A549 treated with RU486 at 1 μM for 4 hours (cell line): ENCODE measurements at places on chromosomes 7 and 10. TPM values are rescaled to one million over a fixed set of nuclear protein-coding genes. Genes with fewer than 3 reads are reported as not detected.

PGAM2 gene
- total RNA-seq = not detected in 5 replicates

DMBT1 gene
- total RNA-seq = 0.05 to 0.11 TPM (median 0.09 TPM) in 5 replicates

SLC26A5 gene
- not detected in 5 replicates for total RNA-seq

IRF5 gene
- 9.7 to 17.2 TPM (median 12.2 TPM) in 5 replicates for total RNA-seq

MYL10 gene
- not detected in 5 replicates for total RNA-seq

CFAP46 gene
- total RNA-seq = 1.1 to 1.8 TPM (median 1.3 TPM) in 5 replicates

HSPB1 gene
- total RNA-seq = 655 to 1,187 TPM (median 1,093 TPM) in 5 replicates

NET1 gene
- total RNA-seq = 62.3 to 83.7 TPM (median 76.0 TPM) in 5 replicates

SYCE1 gene
- total RNA-seq = not detected in 5 replicates

ADARB2 gene
- total RNA-seq = not detected in 5 replicates

IQCE gene
- total RNA-seq = 10.0 to 14.8 TPM (median 12.6 TPM) in 5 replicates

TMEM236 gene
- total RNA-seq = 0.03 to 0.07 TPM (median 0.06 TPM) in 5 replicates

MYO1G gene
- 0.07 to 0.20 TPM (median 0.13 TPM) in 5 replicates for total RNA-seq

CYP3A7 gene
- not detected in 5 replicates for total RNA-seq

MCM10 gene
- 22.7 to 28.8 TPM (median 24.4 TPM) in 5 replicates for total RNA-seq

ADCY1 gene
- total RNA-seq = 1.3 to 2.7 TPM (median 2.2 TPM) in 5 replicates

MMP21 gene
- 0.05 TPM in 1 of 5 replicates, not detected in the others for total RNA-seq

EBLN1 gene
- 0.10 to 0.13 TPM in 2 of 5 replicates, not detected in the others for total RNA-seq

GSTO2 gene
- total RNA-seq = 1.7 to 3.7 TPM (median 2.1 TPM) in 5 replicates

PDZD7 gene
- total RNA-seq = 0.61 to 1.1 TPM (median 0.63 TPM) in 5 replicates

PALD1 gene
- total RNA-seq = 5.0 to 7.9 TPM (median 7.1 TPM) in 5 replicates

ADRB1 gene
- total RNA-seq = 0.37 to 1.1 TPM (median 0.85 TPM) in 5 replicates

OR2A5 gene
- not detected in 5 replicates for total RNA-seq

FAM24B gene
- total RNA-seq = 12.9 to 17.7 TPM (median 14.5 TPM) in 5 replicates

PHKG1 gene
- total RNA-seq = 0.21 to 0.61 TPM (median 0.44 TPM) in 5 replicates

FGFBP3 gene
- total RNA-seq = 1.8 to 3.1 TPM (median 2.7 TPM) in 5 replicates

HOXA4 gene
- total RNA-seq = 2.0 to 2.9 TPM (median 2.4 TPM) in 5 replicates

AGK gene
- 28.0 to 33.8 TPM (median 29.1 TPM) in 5 replicates for total RNA-seq

CPA1 gene
- not detected in 5 replicates for total RNA-seq

OPN1SW gene
- not detected in 5 replicates for total RNA-seq

GNGT1 gene
- not detected in 5 replicates for total RNA-seq

BBS9 gene
- total RNA-seq = 2.6 to 3.7 TPM (median 2.9 TPM) in 5 replicates

GSAP gene
- total RNA-seq = 1.8 to 2.8 TPM (median 2.5 TPM) in 5 replicates

CCDC3 gene
- total RNA-seq = 0.94 to 1.1 TPM (median 0.99 TPM) in 5 replicates

SYT15 gene
- total RNA-seq = 2.6 to 3.3 TPM (median 2.9 TPM) in 5 replicates

BPGM gene
- 16.6 to 22.6 TPM (median 19.5 TPM) in 5 replicates for total RNA-seq

SLC18A3 gene
- total RNA-seq = not detected in 5 replicates

GRID2IP gene
- total RNA-seq = 0.03 TPM in 1 of 5 replicates, not detected in the others

PPP1R17 gene
- total RNA-seq = not detected in 5 replicates

TWIST1 gene
- 3.2 to 4.8 TPM (median 3.7 TPM) in 5 replicates for total RNA-seq

SUN3 gene
- total RNA-seq = 0.20 TPM in 1 of 5 replicates, not detected in the others

GDI2 gene
- total RNA-seq = 184 to 281 TPM (median 208 TPM) in 5 replicates

SAP25 gene
- 0.42 to 0.76 TPM (median 0.55 TPM) in 3 of 5 replicates, not detected in the others for total RNA-seq

EPHB6 gene
- total RNA-seq = 0.35 to 1.1 TPM (median 0.59 TPM) in 5 replicates

AP5Z1 gene
- total RNA-seq = 21.7 to 37.8 TPM (median 32.3 TPM) in 5 replicates

UFSP1 gene
- total RNA-seq = 3.5 to 7.4 TPM (median 5.7 TPM) in 5 replicates

ZNF804B gene
- not detected in 5 replicates for total RNA-seq

SVOPL gene
- 0.12 TPM in 1 of 5 replicates, not detected in the others for total RNA-seq

MRLN gene
- total RNA-seq = not detected in 5 replicates

CYP3A4 gene
- 0.10 TPM in 1 of 5 replicates, not detected in the others for total RNA-seq

TCAF2 gene
- total RNA-seq = 0.29 to 0.36 TPM (median 0.32 TPM) in 5 replicates

SPDYE1 gene
- total RNA-seq = not detected in 5 replicates

ENTPD1 gene
- total RNA-seq = 0.09 to 0.12 TPM in 2 of 5 replicates, not detected in the others

FAM25C gene
- total RNA-seq = 2.4 to 3.8 TPM (median 2.5 TPM) in 3 of 5 replicates, not detected in the others

FXYD4 gene
- not detected in 5 replicates for total RNA-seq
